ENCODE measurements at places on chromosomes 12 and 14.
A peak's percentile ranks its signal among the peaks of the same experiment; 100 is the strongest.

DNA sequence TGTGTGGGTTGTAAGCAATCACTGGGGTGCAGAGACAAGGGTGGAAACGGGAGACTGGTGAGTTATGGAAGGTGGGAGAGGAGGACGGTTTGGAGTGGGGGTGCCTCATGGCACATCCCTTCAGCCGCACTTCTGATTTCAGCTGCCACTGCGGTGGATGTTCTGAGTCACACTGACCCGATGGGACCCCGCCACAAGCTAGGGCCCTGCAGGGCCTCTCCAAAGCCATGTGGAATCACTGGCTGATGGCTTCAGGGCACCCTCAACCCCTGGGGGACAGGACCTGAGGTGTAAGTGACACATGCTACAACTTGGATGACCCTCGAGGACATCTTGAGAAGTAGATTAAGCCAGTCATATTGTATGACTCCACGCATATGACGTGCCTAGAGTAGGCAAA, 53.7 kb downstream of the GPR68 start:
- no peak for DNase-seq

GRCh38 chr14:24086193-24086955, 7.7 kb upstream of the PCK2 start:
- no peak for DNase-seq

DNA sequence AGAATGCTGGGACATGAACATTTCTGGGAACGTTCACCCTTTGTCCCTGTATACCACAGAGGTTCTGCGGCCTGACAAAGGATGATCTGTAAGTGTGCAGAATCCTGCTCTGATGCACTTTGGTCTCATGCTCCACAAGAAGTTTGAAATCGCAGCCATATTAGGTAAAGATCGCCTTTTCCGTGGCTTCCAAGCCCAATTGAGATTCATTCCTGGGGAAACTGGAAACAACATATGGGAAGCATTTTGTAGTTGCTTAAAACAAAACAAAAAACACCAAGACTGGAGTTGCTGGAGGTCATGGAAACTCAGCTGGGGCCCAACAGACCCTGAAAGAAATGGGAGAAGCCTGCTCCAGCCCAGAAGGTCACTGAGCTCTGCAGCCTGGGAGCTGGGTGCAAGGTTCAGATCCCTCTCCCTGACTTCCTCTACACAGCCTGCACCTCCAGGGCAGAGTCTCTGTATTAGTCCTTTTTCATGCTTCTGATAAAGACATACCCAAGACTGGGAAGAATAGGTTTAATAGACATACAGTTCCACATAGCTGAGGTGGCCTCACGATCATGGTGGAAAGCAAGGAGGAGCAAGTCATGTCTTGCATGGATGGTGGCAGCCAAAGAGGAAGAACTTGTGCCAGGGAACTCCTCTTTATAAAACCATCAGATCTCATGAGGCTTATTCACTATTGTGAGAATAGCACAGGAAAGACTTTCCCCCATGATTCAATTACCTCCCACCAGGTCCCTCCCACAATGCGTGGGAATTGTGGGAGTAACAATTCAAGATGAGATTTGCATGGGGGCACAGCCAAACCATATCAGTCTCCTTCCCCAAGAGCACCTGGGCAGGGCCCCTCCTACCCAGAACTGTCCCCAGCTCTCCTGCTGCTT, 60.8 kb upstream of the CHGA start:
- no peak for DNase-seq

DNA sequence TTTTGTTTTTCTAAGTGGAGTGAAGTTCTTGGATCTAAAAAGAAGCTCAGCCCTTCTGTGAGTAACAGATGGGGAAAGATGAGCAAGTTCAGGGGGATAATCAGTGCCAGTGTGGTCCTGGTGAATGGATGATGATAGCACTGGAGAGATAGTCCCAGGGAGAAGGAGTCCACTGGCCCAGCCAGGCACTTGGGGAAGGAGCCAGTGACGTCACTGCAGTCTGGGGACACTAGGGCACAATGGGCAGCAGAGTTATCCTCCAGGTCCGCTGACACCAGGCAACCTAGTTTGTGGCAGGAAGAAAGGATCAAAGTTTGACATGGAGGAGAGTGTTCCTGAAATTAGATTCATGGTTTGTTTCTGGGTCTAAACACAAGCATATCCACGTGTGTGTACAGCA, 101.5 kb downstream of the NTF3 start:
- no peak for DNase-seq

DNA sequence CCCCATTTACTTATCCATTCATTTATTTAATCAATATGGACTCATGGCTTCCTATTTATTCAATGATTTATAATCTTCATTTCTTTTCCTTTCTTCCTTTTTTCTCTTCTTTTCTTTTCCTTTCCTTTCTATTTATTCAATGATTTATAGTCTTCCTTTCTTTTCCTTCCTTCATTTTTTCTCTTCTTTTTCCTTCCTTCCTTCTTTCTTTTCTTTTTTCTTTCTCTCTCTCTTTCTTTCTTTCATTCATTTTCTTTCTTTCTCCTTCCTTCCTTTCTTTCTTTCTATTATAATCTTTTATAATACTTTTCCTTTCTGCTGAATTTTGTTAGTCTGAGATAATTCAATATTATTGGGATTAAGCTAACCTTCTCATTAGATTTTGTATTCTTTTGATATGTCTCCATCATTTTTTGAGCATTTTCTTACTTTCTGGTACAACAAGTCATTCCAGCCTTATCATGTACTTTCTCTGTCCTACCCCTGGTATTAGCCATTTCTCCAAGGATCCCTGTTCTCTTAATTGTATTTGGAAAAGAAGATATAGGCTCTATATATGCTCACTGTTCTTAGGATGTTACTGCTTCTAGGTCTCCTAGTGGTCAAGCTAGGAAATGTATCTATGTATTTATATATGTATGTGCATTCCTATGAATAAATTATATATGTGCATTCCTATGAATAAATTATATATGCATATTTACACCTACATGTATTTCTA, 12.1 kb downstream of the LACRT start:
- DNase-seq: no peak

DNA sequence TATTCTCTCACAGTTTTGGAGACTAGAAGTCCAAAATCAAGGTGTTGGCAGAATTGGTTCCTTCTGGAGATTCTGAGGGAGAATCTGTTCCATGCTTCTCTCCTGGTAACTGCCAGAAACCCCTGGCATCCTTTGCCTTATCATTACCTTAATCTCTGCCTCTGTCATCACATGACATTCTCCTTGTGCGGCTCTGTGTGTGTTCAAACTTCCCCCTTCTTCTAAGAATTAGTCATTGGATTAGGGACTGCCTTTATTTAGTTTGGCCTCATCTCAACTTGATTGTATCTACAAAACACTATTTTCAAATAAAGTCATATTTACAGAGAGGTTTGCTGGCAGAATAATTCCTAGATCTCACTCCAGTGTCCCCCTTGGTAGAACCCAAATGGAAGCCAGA, 68.9 kb downstream of the ZNF641 start:
- DNase-seq: no peak

- DNase-seq: peak; percentile 38
Observed at GRCh38 chr14:95701846-95702221, 12.1 kb downstream of the TCL1A start.

DNA sequence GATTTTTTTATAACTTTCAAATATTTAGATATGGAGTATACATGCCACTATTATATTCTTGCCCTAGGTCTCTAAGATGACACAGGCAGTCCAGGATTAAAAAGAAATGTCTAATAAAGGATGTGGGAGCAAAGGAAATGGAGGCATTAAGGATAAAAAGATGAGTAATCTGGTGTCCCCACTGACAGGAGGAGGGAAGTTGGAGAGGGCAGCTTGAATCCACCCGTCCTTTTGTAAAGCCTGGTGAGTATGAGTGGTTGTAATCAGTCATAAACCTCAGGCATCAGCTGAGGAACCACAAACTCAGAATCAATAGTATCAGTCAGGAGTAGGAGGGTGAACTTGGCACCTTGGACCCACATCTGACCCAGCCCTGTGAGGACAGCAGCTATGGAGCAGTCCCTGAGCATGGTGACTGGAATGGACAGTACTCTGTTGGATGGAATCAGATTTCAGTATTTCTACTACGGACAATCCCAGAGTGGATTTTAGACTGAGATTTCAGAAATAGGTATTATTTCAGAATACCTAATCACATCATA, 100.5 kb downstream of the EXOC5 start:
- DNase-seq: no peak

DNA sequence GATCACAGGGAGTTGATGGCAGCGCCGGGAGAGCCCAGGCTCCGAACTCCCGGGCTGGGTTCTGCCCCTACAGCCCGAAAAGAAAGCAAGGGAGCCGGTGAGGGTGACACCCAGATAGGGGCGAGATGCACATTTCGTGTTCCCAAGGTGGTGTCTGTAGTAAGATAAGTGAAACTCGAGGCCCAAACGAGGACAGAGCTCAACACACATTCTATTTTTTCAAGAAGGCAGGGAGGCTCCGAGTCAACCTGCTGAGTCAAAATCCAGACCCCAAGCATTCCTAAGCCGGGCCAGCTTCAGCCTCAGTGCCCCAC, 24.2 kb upstream of the YY1 start:
- no peak for DNase-seq

DNA sequence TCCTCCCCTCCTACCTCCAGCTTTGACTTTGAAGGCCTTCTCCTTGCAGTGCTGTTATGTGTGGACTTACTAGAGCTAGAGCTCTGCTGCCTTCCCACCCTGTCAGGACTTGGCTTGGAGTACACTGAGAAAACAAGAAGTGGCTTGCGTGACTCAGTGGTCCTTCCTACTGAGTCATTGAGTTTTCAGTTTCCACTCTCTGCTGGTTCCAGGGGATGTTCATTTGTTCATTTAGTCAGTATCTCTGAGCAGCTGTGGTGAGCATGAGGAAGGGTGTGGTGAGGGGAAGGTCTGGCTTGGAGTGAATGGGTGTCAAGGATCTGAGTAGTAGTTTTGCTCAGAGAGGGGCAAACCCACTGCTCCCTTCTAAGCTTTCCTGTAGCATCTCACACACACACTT, 17.2 kb upstream of the ELK3 start:
- DNase-seq: no peak

DNA sequence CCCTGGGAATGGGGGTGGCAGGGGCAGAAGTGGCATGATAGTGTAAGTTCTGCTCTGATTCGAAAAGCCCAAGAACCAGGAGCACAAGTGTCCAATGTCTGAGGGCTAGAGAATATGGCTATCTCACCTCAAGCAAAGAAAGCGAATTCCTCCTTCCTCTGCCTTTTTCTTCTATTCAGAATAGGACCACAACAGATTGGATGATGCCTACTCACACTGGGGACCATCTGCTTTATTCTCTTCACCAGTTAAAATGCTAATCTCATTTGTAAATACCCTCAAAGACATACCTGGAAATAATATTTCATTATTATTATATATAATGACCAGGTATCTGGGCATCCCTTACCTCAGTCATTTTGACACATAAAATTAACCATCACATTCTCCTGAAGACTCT, 808.7 kb downstream of the NRXN3 start:
- no peak for DNase-seq

- DNase-seq: no peak
Observed at GRCh38 chr14:39030209-39030608, 72.8 kb downstream of the SEC23A start.

DNA sequence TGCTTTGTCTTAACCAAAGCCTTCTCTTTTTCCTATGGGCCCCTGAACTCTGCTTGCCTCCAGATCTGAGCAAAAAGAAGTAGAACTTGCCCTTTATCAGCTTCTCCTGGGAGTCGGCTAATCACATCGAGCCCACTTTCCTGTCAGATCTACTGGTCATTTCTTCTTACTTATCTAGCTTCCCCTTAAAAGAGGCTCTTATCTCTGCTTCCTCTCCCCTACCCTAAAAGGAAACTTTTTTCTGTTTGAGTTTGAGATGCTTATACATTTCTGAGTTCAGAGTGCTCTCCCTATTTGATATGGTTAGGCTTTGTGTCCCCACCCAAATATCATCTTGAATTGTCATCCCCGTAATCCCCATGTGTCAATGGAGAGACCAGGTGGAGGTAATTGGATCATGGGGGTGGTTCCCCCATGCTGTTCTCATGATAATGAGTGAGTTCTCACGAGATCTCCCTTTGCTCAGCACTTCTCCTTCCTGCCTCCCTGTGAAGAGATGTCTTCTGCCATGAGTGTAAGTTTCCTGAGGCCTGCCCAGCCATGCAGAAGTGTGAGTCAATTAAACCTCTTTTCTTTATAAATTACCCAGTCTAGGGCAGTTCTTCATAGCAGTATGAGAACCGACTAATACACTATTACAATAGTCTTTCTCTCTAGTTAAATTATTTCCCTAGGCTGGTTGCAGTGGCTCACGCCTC, 114.7 kb upstream of the AMN1 start:
- DNase-seq: no peak

DNA sequence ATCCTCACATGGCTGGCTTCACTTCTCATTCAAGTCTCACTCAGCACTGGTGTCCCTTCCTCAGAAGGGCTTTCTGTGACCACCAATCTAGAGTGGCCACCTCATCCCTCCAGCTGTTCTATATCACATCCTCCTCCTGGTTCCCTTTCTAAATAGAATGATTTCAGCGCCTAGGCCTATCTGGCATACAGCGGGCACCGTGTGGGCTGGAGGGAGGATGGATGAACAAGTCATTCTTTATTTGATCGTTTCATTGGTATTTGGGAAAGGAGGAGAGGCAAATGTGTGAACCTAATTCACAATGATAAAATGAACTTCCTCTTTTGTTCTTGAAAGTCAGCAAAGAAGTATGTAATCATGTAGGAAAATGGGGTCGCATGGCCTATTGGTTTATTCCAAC, 394.2 kb downstream of the DPF3 start:
- no peak for DNase-seq

All from ovary (tissue), 10 donors.